ENCODE measurements at places on chromosomes 5 and 9.

GRCh38 chr5:56024810-56025150 is 30.0 kb upstream of the IL6ST start:
- DNase-seq = no peak

GRCh38 chr5:159531554-159532105 is 201.3 kb upstream of the IL12B start:
- DNase-seq = no peak

- peak; percentile 12 for DNase-seq
Observed at GRCh38 chr9:5671711-5672353, 42.9 kb downstream of the RIC1 start.

GRCh38 chr5:40503439-40503838 is 176.3 kb upstream of the PTGER4 start:
- DNase-seq = no peak

DNA sequence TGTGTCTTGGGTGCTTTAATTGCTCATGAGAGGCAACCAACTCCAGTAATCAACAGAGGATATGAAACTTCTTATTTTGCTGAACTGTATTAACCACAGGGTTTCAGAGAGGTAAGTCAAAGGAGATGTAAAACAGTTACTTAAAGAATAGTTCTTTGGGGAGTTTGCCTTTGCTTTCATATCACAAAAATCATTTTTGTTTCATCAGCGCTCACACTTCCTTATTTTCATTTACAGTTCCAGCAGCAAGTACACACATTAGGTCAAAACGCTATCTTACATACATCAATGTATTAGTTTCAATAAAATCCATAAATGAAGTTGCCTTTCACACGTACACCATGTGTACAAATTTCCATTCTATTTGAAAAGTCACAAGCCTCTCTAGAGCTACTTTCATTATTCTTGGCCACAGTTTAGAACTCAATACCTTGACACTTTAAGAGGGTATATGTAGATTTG is 50.1 kb downstream of the ST8SIA4 start:
- DNase-seq = no peak

GRCh38 chr9:35027860-35028259 is 38.3 kb downstream of the DNAJB5 start:
- no peak for DNase-seq

- peak; percentile 74 for DNase-seq
Observed at GRCh38 chr5:15521381-15522186, 21.6 kb downstream of the FBXL7 start.

DNA sequence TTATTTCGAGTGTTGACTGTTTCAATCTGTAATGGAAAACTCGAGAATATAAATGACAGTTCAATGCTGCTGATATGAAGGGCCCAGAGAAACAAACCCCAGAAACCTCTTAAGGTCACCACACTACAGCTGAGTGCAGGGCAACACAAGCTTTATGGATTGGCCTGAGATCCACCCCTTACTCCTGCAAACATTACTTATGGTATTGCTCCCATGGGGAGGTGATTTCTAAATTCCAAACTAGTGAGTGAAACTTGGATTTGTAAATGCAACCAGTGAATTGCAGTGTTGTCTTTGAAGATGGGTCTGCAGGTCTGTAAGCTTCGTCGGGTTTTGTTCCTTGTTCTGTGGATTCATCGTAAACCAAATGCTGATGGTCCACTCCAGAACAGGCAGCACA is 85.4 kb downstream of the NTRK2 start:
- peak; percentile 87 for DNase-seq

DNA sequence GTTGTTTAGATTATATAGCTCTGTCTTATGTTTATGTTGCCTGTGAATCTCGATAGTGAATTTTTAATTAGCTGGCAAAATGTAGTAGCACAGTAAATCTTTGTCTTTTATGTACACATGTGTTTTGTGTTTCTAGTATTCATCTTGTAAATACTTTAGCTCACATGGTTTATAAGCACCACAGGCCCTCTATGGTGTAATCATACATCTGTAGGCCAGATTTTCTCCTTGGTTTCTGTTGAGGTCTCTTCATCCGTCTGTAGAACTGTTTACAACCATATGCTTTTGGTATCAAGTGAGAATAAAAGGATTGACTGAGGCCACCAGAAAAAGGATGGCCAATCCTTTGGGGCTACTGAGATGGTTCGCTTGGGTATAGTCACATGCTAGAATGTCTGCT is 45.0 kb downstream of the PRR16 start:
- no peak for DNase-seq

GRCh38 chr9:127923046-127923445 is 6.2 kb upstream of the ST6GALNAC4 start:
- no peak for DNase-seq

GRCh38 chr5:120446068-120446492 is 18.0 kb upstream of the PRR16 start:
- peak; percentile 97 for DNase-seq

DNA sequence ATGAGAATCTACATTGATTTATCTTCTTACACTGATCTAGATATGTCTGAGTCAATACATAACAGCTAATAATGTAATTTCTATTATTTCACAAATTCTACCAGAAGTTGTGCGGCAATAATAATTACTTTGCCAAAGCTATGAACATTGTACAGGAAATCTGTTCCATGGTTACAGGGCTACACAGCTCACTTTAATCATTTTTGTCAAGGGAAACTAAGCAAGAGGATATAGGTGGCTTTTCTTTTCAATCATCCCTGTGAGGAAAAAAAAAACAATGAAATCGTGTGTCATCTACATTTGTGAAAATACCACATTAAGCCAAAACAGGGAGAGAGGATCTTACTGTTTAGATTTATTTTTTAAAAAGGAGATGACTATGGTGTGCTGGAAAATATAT is 717.4 kb downstream of the NR2F1-AS1 start:
- no peak for DNase-seq

DNA sequence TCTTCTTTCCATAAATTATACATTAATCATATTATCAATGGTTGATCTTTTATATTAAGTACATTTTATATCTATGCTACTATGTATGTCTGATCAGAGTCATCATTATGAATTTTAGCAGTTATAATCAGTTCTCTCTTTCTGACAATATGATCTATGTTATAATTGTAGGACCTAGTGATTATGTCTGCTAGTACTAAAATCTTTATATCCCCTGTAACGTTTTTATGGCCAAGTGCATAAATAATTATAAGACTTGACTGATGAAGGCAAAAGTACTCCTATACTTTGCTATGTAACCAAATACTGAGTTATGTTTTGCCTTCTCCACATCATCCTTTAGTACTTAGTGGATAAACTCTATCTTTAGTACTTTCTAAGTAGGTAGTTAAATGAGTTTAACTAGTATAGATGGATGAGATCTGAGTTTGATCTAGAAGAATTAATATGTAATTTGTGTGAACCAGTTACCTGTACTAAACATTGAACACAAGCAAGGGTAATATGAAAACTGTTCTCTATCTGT is 75.4 kb downstream of the SLF1 start:
- no peak for DNase-seq

- no peak for DNase-seq
Observed at GRCh38 chr5:75712091-75712490, 5.1 kb downstream of the POC5 start.

DNA sequence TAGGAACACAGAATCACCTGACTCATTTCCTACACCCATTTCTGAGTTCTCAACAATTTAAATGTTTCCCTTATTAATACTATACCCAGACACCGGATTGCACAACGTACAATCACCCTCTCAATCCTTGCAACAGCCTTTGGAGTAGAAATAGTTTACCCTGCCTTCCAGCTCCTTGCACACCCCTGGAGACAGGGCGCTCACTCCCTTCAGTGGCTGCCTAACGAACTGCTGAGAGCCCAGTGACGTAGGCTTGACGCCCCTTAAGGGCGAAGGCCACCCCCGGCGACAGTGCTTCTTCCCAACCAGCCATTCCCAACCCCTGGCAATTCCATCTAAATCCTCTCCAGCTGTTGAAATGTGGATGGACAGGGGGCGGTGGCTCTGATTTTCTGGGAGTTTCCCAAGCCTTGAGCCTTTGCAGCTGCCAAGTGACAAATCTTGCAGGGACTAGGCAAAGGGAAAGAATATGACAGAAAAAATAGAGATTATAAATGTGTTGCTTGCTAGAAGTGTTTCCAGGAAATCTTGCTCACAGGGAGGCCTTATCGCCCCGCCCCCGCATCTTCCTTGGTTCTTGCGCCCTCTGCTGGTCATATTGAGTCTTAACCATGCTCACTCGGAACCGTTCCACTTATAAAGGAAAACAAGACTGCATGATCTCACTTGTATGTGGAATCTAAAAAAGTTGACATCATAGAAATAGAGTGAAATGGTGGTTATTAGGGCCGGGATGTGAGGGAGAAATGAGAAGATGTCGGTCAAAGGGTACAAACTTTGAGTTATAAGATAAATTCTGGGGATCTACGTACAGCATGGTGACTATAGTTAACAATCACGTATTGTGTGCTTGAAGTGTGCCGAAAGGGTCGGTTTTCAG is 7.6 kb upstream of the BARX1 start:
- DNase-seq = peak; percentile 80

DNA sequence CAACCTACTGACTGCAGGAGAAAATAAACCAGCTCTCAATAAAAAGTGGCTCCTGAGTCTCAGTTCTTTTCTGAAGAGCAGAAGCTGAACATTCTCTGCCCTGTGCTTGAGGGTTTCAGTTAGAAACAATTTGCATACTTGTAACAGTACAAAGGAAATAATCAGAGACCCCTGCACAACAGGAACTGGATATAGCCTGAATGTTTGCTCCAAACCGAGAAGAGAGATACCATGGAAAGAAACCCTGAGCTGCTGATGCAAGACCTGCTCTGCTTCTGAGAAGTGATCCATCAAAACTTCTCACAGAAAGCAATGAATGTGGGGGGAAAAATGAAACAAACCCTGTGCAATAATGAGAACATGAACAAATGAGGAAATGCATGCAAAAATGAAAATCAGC is 592.9 kb downstream of the SEMA5A start:
- no peak for DNase-seq

DNA sequence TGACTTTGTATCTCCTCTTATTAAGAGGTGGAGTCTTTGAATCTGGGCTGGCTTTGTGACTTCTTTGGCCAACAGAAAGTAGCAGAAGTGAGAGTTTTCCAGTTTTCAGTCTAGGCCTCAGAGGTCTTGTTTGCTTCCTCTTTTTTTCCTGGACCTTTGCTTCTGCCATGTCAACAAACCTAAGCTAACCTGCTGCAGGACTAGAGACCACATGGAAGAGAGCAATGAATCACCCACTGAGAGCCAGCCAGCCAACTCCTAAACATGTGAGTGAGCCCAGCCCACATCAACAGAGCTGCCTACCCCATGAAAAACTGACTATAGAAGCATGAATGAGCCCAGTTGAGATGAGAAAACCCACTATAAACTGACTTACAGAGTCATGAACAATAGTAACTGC is 29.9 kb downstream of the MRPL22 start:
- peak; percentile 8 for DNase-seq

- no peak for DNase-seq
Observed at GRCh38 chr5:139743804-139744203, 51.8 kb upstream of the PSD2 start.

DNA sequence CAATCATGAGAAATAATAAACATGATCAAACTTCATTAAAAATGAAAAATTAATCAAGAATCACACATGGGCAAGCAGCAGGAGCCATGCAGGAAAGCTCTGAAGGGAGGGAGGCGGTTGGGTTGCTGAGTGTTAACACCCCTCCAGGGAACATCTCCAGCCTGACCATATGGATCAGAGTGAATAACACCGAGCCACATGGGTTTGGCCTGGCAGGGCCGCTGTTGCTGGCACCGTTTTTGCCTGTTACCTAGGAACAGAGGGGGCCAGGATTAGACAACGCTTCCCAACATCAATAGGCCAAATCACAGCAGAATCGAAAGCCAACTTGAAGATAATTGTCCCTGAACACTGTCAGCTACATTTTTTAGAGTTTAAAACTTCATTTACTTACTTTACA is 160.2 kb downstream of the DENND1A start:
- no peak for DNase-seq

DNA sequence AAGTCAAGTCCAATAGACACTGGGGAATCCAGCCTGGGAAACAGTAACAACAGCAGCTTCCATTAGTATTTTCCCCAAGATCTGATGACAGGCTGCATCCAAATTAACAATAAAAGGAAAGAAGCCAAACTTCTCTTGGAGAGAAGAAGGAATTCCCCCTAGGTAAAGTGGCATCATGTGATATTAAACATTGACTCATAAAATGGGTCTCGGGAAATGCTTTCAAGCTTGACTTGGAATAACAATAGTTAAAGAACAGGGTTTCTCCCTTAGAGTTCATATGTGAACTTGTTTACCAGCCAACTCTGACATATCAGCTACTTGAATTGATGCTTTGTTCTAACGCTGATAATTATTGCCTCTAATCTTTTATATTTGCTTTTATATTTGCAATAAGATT is 45.4 kb downstream of the ENTREP1 start:
- no peak for DNase-seq

DNA sequence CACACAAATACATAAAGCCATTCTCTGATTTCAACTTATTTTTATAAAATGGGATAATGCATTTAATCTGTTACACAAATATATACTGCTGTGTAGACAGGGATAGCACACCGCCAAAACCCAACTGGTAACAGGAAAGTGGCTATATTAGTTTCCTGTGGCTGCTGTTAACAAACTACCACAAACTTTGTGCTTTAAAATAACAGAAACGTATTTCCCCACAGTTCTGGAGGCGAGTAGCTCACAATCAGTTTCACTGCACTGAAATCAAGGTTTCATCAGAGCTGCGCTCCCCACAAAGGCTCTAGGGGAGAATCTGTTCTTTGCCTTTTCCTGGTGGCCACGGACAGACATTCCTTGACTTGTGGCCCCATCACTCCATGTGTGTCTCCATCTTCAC is 94.0 kb downstream of the MLLT3 start:
- no peak for DNase-seq

GRCh38 chr5:19044311-19044710 is 943.7 kb downstream of the CDH18 start:
- no peak for DNase-seq

DNA sequence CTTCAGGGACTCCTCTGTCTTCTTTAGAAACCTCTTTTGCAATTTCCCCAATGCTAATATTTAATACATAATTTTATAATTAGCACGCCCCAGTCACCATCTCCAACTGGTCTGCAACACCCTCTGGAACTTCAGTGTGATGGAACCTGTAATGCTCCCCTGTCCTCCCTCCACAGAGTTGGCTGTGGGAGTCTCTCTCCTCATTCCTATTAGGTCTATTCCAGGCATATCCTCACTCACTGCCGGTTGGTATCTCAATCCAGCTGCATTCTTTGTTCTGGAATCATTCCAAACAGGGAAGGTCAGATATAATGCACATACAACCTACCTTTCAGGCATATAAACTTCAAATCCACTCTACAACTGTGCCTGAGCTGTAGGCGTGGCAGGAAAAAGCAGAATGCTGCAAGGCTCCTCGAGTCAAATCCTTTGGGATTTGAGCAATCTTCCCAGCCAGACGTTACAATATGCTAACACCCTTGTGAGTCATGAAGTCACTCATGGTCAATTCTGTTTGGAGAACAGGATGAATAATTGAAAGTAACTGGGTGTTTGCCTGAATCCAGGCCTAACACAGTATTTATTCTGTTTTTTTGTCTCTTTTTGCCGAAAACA is 293.8 kb downstream of the CWC27 start:
- peak; percentile 99 for DNase-seq

GRCh38 chr5:119521232-119521631 is 68.9 kb downstream of the HSD17B4 start:
- no peak for DNase-seq

All from fibroblast of skin of back (primary cell).